Kidney epithelial cell (primary cell): ENCODE measurements at places on chromosomes 16 and 17.

- no peak for DNase-seq
Observed at GRCh38 chr17:7192271-7192937, 13.2 kb upstream of the ASGR1 start.

GRCh38 chr16:31130899-31131298, 4.6 kb downstream of the PRSS8 start:
- DNase-seq, result no peak

GRCh38 chr17:4555873-4556759, 932 bp upstream of the MYBBP1A start:
- DNase-seq, result no peak

DNA sequence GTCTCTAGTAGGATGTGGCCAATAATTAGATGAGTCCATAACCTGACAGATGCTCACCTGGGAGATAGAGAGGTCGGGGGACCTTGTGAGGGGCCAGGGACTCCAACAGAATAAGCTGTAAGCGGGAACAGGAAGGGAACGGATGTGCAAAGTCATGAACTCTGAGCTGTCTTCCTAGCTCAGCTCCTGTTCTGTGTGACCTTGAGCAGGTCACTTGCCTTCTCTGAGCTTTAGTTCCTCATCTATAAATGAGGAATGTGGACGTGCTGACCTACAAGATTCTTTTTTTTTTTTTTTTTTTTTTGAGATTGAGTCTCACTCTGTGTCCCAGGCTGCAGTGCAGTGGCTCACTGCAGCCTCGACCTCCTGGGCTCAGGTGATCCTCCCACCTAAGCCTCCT, 58.9 kb downstream of the AKAP1 start:
- DNase-seq, result no peak

GRCh38 chr17:78356101-78356713, 3.7 kb downstream of the SOCS3 start:
- no peak for DNase-seq

DNA sequence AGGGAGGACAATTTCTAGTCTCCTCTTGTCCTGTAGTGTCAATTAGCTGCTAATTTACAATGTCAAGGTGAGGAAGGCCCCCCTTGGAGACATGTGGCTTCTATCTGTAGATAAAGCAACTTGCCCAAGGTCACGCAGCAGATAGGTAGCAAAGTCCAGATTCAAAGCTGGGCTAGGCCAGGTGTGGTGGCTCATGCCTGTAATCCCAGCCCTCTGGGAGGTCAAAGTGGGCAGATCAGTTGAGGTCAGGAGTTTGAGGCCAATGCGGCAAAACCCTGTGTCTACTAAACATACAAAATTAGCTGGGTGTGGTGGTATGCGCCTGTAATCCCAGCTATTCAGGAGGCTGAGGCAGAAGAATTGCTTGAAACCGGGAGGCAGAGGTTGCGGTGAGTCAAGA, 11.1 kb downstream of the TRPV3 start:
- no peak for DNase-seq
